ENCODE measurements at places on chromosomes 5 and 9. TPM values are rescaled to one million over a fixed set of nuclear protein-coding genes. Genes with fewer than 3 reads are reported as not detected.

The FGF18 gene
- total RNA-seq, result not detected

The PCDHB9 gene
- 0.09 TPM for total RNA-seq

The PCDHGB3 gene
- total RNA-seq, result 5.4 TPM

The RNF180 gene
- 0.74 TPM for total RNA-seq

The SPATA31C1 gene
- total RNA-seq, result not detected

The CLK4 gene
- total RNA-seq, result 25.0 TPM

The IQGAP2 gene
- total RNA-seq, result 24.0 TPM

The ISL1 gene
- not detected for total RNA-seq

The FOXD4L3 gene
- not detected for total RNA-seq

The DNAI1 gene
- total RNA-seq, result not detected

The IFNA13 gene
- not detected for total RNA-seq

The DMRTA1 gene
- 0.28 TPM for total RNA-seq

The FOXD4 gene
- total RNA-seq, result 0.28 TPM

The SLC6A7 gene
- not detected for total RNA-seq

Data from smooth muscle cell of bladder (primary cell).